ENCODE measurements at places on chromosomes 7 and 10.

- DNase-seq = no peak
Observed at GRCh38 chr7:124701955-124702354, 63.6 kb downstream of the GPR37 start.

DNA sequence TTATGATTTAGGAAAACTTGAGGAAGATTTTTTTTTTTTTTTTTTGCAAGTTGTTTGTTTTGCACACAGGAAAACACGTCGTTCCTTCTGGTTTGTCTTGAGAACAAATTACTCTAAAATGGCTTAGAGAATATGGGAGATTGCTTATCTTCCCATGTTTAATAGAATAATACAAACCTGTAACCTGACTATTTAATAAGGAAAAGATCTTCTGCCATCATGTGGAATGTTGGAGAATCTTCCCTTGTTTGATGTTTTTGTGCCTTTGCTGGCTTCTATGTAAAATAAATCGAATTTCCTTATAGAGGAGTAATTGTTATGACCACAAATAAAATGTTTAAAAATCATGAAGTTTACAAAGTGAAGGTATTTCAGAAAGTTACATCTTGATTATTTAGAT, 818.8 kb downstream of the GATA3 start:
- no peak for DNase-seq

- DNase-seq = no peak
Observed at GRCh38 chr7:142689439-142690120, 59.7 kb upstream of the PRSS1 start.

DNA sequence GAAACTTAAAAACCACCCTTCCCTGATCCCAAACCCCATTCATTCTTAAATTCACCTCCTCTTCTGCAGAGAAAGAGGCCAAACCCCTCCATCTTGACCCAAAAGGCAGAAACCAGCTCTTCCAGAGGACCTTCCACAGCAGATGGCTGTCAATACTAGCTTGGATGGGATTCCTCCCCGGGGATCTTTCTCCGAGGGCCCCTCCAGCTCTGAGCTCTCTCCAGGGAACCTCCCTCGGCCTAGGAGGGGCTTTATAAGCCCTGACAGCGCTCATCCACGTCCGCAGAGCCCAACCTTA, 5.4 kb downstream of the TNRC18 start:
- DNase-seq = no peak

DNA sequence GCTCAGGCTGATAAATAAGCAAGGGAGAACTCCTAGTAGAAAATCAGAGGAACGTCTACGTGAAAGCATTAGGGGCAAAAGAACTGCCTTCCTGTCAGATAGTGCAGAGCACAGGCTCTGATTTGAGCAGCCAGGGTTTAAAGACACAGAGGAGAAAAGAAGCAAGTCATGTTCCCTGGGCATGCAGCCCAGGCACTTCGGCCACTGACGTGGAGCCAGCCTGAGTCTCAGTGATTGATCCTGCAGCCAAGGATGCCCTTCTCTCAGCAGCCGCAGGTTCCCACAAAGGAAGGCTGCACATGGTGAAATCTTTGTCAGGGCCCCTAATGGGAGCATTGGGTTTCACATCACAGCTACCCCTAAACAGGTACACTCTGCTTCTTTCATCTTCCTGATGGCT, 161.7 kb upstream of the HPS1 start:
- DNase-seq = no peak

- DNase-seq = no peak
Observed at GRCh38 chr7:75624134-75624832, 114.5 kb downstream of the HIP1 start.

DNA sequence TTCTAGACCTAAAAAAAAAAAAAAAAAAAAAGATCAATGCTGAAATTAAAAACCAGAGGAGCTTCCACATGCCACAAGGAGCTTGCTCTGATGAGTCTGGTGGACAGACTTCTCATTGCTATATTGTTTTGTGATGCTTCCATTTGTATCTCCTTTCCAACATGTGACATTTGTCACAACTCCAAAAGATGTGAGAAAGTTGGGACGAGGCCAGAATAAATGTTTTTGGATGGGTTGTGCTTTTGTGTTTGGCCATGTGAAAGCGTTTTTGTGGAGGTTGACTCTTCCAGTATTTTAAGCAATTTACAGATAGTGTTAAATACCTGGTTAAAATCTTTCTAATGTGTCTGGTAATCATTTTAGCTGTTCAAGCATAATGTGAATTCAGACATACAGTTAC, 280.1 kb downstream of the SKAP2 start:
- no peak for DNase-seq

DNA sequence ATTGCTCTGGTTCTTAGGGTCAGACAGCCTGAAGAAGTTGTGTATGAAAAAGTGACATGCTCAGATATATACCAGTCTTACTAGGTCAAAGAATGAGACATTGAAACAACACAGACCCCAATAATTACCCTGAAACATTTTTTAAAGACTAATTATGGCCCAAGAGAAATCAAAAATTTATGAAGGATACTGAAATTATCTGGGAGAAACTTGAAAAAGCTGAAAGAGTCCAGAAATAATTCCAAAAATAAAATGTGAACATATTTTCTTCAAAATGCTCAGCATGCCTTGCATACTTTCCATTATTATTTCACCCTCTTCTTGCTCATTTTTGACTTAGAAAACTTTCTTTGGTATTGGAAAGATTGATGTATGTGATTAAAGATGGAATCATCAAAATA, 198.9 kb upstream of the CCDC6 start:
- DNase-seq = no peak

GRCh38 chr10:86213148-86213547, 153.4 kb downstream of the GRID1 start:
- no peak for DNase-seq

- no peak for DNase-seq
Observed at GRCh38 chr10:75427951-75428350, 3.5 kb upstream of the LRMDA start.

DNA sequence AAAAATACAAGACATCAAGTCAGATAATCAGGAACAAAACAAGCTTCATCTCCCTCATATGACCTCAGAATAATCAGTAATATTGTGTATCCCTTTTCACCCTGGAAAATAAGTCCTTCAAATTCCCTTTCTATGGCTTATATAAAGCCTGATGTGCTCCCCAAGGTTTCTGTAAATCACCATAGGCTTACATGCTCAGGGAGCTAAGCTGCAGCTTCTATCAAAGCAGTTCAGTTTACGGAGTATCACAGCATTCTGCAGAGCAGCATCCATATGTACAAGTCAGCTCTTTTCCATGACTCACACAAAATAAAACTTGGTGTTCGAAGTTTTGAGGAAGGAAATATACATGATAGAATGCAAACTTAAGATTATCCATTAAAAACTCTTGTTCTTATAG, 225.6 kb downstream of the LRRTM3 start:
- no peak for DNase-seq

- DNase-seq = no peak
Observed at GRCh38 chr7:149788300-149788851, 15.0 kb upstream of the ZNF467 start.

- no peak for DNase-seq
Observed at GRCh38 chr7:41107938-41108448, 594.9 kb downstream of the INHBA start.

DNA sequence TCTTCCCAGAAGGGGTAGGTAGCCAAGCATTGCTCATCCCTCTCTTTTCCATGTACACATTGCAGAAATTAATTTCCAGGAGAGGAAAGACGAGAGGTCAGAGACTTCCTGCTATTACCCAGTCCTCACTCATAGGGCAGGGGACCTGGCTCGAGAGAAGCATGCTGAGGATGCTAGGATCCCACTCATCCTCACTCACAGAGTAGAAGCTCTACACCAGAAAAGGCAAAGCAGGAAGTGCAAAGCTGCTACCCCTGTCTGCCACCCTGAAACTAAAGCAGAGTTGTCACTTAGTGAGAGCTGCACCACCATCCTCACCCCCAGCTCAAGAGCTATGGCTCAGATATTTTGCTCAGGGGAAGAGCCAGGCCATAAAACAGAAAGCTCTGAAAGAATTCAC, 9.9 kb downstream of the OR9A2 start:
- no peak for DNase-seq

- DNase-seq = no peak
Observed at GRCh38 chr7:138258197-138258559, 181.9 kb downstream of the AKR1D1 start.

GRCh38 chr10:44260286-44260928, 124.5 kb downstream of the CXCL12 start:
- no peak for DNase-seq

- no peak for DNase-seq
Observed at GRCh38 chr10:103215601-103216000, 22.5 kb upstream of the NT5C2 start.

DNA sequence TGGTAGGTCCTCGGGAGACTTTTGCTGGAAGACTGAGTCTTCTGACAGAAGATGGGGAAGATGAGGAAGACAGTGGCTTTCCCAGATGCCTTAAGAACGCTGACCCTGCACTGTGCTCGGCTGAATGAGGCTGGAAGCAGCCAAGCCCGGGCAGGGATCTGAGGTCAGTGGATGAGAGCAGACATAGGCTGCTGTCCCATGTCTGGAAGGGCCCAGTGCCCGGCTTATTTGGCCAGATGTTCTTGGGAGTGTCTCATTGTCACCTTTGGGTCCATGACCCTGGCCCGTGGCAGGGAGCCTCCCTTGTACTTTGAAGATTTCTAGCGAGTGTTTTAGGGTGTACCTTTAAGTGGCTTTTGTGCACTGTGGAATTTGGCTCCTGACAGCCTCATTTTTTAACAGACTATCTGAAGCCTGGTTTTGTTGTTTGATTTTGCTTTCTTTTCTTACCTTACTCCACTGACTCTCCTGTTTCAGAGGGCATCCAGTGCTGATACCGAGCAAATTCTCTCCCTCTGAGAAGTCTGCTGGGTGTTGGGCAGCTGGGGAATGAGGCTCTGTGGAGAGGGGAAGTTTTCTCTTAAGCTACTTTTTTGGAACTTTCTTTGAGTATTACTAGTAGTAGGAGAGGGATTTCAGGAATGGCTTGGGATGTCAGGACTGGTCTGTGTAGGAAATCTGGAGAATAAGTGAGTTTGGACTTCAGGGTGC, 61.4 kb downstream of the CREB5 start:
- DNase-seq = no peak

DNA sequence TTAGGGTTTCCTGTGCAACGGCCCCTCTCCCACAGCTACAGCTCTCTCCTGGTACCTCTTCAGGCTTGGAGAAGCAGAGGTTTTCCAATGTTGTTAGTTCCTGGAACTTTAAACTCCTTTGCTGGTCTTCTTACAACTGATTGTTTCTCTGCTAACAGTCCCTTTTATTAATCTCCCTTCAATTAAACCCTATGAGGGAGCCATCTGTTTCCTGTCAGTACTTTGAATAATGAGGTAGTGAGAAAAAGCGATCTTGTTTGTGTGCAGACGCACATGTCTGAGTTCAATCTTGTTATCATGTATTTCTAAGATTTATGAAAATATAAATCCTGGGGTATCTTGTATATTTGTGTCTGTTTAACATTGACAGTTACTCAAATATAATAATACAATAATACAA, 102.4 kb downstream of the MDFIC start:
- DNase-seq = no peak

GRCh38 chr7:4144811-4145510, 537.1 kb upstream of the FOXK1 start:
- DNase-seq = no peak

- DNase-seq = no peak
Observed at GRCh38 chr10:110317866-110318850, 13.4 kb upstream of the SMNDC1 start.

GRCh38 chr10:104928734-104929133, 287.6 kb downstream of the SORCS3 start:
- no peak for DNase-seq

DNA sequence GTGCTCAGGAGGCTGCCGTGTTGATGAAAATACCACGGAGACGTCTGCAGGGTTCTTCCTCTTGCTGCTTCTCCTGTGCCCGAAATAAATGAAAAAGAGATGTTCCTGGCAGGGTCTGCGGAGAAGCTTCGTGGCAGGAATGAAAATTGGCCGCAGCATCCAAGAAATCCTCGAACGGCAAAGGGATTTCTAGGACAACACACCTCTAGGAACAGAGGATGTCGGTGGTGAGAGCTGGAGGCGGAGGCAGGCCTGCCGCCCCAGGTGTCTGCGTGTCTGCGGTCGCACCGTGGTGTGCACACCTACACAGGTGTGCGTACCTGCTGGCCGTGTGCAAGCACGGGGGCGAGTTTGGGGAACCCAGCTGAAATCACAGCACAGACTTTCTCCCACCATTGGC, 43.4 kb downstream of the TMEM130 start:
- DNase-seq = no peak

GRCh38 chr7:112407261-112407660, 43.0 kb upstream of the IFRD1 start:
- DNase-seq = no peak

DNA sequence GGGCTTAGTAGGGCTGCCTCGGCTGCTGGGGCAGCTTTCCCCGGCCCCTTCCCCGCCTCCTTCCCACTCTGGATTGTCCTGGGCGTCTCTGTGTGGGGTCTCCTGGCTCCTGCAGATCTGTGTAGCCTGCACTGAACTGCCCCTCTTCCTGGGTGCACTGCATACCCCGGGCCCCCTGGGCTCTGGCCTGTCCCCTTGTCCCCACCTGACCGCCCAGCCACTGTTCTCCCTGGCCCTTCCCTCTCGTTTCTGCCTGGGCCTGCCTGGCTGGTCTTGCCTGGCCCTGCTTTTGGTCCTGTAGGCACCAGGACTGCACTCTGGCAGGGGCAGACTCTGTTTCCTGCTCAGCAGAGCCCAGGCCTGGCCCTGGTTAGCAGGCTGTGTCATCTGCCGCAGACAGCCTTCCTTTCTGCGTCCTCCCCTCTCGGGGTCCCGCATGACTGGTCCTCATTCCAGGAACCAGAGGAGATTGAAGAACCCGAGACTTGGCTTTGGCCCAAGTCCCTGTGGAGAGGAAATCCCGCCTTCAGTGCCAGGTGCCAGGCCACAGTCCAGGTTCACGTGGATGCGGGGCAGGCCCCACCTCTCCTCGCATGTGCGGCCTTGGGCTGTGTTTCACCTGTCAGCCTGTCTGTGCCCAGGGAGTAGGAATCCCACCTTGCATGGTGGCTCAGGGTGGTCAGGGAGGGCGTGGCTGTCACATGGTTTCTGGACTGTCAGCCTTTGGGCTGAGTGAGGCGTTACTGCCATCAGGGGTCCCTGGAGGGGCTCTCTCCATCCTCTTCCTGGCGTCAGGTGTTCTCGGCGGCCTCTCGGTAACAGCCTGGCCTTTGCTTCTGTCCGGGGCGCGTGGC, 9.2 kb downstream of the INPP5A start:
- DNase-seq = no peak

- no peak for DNase-seq
Observed at GRCh38 chr10:29081951-29082685, 206.8 kb upstream of the LYZL1 start.

DNA sequence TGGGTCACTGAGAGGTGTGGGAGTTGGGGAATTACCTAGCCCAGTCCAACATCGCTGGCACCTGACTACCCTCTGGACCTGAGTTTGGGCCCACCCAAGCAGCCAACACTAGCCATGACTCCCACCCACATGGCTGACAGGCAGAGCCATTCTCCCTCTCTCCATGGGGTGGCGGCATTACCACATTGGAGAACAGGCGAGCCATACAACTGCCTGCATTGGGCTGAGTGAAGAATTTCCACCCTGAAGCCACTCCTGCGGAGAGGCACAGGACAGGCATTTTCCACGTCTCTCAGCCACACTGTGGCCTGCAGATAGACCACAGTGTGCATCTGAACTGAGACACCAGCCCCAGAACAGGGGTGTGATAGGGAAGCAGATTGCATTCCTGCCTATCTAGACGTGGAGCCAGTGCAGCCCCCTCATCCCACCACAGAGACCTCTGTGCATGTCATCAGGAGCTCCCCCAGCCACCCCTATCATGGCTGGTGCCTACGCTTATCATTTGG, 58.2 kb upstream of the ANTXRL start:
- DNase-seq = peak; percentile 46

- peak; percentile 11 for DNase-seq
Observed at GRCh38 chr7:112938863-112939573, 147.6 kb downstream of the GPR85 start.

- DNase-seq = no peak
Observed at GRCh38 chr10:101011517-101012423, 12.2 kb downstream of the LZTS2 start.
